Suprapubic skin (tissue), 4 donors: ENCODE measurements at places on chromosomes 16 and 17.

DNA sequence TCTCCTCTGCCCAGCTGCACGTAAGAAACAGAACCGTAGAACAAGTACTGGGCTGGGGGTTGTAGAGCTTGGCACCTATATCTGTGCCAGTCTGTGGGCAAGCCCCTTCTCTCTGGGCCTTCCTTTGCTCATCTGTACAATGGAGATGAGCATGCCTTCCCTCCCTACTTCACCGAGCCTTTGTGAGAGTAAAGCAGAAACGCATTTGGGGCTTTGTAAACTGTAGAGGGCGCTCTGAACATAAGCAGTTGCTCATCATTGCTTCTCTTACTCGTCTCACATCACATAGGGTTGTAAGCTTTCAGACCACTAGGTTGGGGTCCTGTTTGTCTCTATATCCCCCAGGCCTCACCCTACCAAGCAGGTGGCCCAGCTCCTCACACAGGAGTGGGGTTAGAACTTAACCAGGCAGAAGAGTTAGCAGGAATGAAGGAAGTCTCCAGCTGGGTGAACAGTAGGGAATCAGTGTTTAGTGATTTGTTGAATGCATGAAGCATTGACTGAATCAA, 15.1 kb downstream of the SAMD14 start:
- peaks cover 34% of the 10 kb centered on the region for H3K4me1 ChIP-seq
- H3K36me3 ChIP-seq = peaks cover 8% of the 10 kb centered on the region
- no peak for DNase-seq
- H3K4me3 ChIP-seq = no peak overlapping the region

DNA sequence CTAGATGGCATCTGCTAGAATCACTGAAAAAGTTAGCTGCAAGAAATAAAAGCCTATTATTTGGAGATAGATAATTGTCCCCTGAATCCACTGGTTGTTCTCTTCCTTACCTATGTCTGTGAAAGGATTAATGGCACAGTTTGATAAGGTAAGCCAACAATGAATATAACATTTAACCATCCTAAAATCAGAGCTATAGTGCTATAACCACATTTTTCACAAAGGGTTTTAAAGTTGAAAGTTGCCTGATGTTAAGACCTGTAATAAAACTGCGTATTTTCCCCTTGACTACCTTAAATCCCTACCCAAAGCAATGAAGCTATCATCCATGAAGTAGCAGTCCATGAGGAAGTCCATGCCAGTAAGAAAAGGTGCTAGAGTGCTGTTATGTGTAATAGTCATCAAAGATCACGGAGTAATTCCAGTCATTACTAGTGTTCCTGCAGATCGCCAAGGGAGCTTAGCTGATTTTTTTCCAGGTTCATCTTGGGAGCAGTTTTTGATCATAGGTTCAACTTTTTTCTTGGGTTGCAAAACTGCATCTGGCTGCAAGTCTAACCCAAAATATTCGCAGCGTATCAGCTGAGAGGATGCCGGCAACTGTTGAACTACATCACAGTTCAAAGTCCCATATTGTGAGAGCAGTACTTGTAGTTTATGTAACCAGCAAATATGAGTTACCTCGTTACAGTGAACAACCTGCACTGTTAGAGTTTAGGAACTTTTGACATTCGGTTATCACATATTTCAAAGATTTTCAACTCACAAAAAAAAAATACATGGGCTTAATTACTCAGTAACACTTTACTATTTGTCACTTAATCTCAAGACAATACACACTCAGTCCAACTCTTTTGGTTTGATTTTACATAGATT, 18.2 kb upstream of the RSL1D1 start:
- peaks cover 41% of the 10 kb centered on the region for H3K36me3 ChIP-seq
- no peak for DNase-seq
- H3K4me3 ChIP-seq = no peak overlapping the region
- H3K27me3 ChIP-seq = no peaks in the 10 kb centered on the region
- H3K27ac ChIP-seq = no peak overlapping the region

DNA sequence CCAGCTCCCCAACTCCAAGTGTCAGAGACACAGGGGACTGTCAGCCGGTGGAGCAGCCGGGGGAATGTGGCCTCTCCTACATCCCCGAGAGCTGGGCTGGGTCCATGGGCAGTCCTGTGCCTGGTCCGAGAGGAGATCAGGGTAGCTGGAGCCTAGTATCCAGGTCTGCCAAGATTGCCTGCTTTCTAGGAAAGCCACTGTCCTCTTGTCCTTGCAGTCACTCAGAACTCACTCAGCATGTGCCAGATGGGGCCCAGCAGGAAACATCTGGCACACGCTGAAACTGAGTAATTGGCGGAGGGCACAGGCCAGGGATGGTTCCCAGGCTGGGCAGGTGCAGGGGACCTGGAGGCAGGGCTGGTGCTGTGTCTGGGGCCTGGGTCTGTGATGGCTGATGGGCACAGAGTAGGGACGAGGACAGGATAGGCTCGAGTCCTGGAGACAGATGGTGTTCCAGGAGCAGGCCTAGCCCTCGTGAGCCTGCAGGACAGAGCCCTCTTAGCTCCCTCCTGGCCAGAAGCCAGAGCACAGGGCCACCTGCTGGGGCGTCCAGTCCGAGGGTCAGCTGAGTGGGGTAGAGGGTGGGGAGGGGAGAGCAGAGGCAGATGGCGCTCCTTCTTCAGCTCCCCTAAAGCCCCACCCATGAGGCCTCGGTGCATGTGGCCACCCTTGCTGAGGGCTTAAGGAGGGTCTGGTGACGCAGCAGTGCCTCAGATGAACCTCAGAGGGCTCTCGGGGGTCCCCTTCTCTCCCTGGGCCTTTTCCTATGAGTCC, 31.1 kb downstream of the ADCY7 start:
- no peak overlapping the region for H3K4me3 ChIP-seq
- no peaks in the 10 kb centered on the region for H3K27me3 ChIP-seq
- H3K4me1 ChIP-seq = no peaks in the 10 kb centered on the region

- no peak for DNase-seq
- no peaks in the 10 kb centered on the region for H3K36me3 ChIP-seq
- peaks cover 15% of the 10 kb centered on the region for H3K27me3 ChIP-seq
- no peak overlapping the region for H3K27ac ChIP-seq
- no peak overlapping the region for H3K4me3 ChIP-seq
- peaks cover 18% of the 10 kb centered on the region for H3K4me1 ChIP-seq
These were observed 13.7 kb downstream of the GPR179 start for GRCh38 chr17:38329808-38330730.

GRCh38 chr16:75206749-75207451, at the start of gene CTRB2:
TSS of gene CTRB2 (minus strand) at chr16:75207161. CDS start at chr16:75207141, 20 bp downstream.
- H3K4me1 ChIP-seq = peaks cover 5% of the 10 kb centered on the region
- no peak for DNase-seq
- no peak within 1 kb of the TSS for H3K27ac ChIP-seq
- H3K27me3 ChIP-seq = no peaks in the 10 kb centered on the region

GRCh38 chr17:79991140-79991923, 44.3 kb downstream of the TBC1D16 start:
- H3K4me3 ChIP-seq = peak overlapping the region; percentile 35
- H3K36me3 ChIP-seq = no peaks in the 10 kb centered on the region
- DNase-seq = peak; percentile 86
- H3K27ac ChIP-seq = no peak overlapping the region
- H3K4me1 ChIP-seq = peaks cover 56% of the 10 kb centered on the region
